Fibroblast of skin of right quadriceps (primary cell): ENCODE measurements at places on chromosomes 3 and 15.

DNA sequence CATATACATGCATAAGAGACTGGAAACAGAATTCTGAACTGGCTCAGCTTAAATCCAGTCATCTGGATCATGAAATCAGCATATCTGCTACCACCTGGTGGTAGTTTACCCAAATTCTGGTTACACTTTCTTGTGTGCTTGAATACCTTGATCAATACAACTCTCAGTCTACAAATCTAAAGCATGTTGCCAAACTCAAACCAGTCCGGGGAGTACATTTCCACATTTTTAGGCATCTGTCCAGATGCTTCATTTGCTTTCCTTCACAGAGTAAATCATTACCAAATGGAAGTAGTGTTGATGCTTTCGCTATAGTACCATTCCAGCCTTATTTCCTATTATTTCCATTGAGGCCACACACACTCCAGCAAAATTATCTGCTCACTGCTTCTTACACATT is 126.4 kb downstream of the P2RY1 start:
- peak; percentile 11 for DNase-seq

DNA sequence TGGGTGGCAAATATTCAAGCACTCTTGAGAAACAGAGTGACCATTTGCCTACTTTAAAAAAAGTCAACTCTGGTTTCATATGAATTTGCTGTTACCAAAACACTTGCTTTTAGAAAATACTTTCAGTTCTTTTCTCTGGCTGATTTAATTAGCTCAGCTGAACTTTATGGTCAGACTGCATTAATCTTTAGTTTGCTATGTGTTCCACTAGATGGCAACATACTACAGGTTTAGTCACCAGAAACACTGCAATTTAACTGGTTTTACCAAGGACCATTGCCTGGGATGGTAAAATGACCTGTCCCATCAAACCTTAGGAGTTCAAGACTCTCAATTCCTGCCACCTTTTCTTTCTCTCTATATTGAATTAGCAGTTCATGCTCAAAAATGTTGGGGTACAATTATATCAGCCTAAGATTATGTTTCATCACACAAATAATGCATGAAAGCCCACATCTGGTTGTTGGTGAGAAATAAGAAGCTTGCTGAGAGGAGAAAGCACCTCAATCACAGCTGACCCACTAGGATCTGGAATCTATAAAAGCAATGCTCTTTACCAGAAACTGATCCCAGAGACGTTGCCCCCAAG is 14.2 kb downstream of the EIF4E3 start:
- DNase-seq: peak; percentile 47

GRCh38 chr3:184155644-184156521 is 706 bp downstream of the DVL3 start:
- DNase-seq: no peak

DNA sequence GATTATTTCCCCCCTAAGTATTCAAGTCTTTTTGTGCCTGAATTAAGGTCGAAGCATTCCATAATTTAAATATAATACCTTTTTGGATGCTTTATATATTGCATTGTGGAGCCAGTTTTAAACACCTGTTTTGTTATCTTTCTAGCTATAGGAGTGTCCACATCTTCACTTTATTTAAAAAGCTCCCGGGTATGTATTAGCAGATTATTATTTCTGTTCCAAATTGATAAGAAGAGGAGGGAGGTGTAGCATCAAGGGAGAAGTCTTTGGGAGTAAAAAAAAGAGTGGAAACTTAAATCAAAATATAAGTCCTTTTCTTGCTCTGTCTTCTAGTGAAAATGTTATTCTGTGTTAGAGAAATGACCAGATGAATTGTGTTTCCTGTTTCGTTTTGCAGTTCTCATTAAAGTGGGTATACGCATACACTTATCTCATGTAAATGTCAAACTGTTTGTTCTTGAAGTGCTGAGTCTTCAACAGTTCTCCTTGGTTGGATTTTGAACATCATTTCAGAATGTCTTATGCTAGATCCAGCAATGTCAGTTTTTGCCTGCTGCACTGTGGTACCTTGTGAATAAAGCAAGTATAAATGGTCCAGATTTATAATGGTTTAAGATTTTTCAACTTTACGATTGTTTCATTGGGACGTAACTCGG is 105.8 kb downstream of the FNDC3B start:
- no peak for DNase-seq

DNA sequence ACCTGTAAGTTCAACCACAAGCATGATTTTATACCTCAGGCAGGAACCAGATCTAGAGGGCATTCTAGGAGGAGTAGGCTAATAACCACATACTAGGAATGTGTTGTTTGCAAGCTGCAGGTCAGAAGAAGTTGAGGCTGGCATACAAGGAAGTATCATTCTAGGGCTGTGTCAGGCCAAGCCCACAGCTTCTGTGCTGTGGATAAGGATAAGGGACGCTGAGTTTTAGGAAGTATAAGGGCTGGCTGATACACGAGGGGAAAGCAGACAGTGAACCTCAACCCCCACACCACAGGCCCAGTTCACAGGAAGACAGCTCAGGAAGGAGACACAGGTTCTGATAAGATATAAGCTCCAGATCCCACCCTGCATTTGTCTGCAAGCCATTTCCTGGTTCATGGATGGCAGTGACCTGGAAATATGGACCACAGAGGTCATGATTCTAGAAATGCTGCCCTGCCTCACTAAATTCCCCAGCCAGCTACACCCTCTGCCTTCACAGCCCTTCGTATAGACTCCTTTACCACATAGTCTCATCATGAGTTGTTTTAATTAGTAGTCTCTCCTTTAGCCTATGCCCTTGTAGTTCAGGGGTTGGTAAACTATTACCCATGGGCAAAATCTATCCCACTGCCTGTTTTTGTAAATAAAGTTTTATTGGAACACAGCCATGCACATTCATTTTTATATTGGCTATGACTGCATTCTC is 260.7 kb downstream of the OPA1 start:
- no peak for DNase-seq

DNA sequence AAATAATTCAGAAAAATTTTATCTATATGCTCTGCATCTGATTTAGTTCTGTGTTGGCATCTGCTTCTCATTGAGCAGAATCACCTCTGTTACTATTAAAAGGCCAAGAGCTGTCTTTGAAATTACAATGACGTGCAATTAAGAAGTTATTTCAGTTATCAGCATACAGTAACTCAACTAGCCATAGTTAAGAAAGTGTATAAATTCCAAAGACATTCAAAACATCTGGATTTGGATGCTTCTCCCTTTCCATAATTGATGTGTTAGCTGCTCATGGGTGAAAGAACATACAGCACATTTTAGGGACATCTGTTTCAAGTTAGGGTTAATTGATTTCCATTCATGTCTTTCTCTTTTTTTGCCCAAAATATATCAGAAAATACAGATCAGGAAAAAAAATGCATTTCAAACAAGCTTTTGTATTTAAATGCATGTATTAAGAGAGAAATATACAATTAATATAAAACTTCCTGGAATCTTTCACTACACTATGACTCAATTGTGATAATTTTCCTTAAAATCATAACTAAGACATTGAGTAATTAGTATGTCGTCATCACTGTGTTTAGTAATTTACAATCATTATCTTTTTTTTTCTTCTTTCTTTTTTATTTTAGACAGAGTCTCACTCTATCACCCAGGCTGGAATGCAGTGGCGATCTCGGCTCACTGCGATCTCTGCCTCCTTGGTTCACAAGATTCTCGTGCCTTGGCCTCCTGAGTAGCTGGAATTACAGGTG is 82.7 kb upstream of the MBNL1 start:
- DNase-seq: peak; percentile 79

- DNase-seq: no peak
Measured at GRCh38 chr15:101104141-101104540, 147.7 kb downstream of the CHSY1 start.
